GOT3 (cell line): ENCODE measurements at places on chromosomes 4 and X.

GRCh38 chr4:188439641-188440311 lies 300.5 kb downstream of the TRIML1 start:
- DNase-seq: no peak

DNA sequence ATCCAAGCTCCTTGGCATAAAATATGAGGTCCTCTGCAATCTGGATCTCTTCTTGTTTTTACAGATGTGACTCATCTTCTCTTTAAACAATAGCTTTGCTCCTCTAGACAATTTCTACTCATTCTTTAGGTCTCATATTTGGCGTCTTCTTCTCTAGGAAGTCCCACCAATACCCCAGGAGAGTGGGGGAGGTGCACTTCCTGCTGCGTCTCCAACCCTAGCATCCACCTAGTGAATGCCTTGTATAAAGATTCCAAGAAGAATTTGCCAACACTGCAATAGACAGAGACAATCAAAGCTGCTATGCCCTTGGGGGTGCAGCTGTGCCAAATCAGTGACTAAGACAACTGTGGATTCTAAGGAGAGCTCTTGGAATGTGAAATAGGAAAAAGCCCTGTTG lies 45.7 kb upstream of the SLC10A7 start:
- no peak for DNase-seq

DNA sequence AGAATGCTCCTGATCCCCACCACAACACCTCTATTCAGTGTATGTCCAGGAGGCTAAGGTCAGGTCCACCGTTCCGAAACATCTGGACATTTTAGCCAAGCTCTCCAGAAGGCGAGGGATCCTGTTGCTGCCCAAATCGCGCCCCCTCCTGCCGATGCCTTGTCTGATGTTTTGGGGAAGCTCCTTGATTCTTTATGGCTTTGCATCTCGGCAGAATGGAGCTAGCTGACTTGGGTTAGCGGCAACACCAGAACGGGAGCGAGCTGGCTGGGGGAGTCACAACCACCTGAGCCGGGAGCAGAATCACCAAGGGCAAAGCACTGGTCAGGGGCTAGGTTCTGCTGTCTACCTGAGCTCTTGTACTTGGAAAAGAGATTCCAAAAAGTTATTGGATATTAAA lies 6.6 kb upstream of the POU3F4 start:
- no peak for DNase-seq

- DNase-seq: no peak
Measured at GRCh38 chrX:117645639-117646038, 471.0 kb downstream of the KLHL13 start.

DNA sequence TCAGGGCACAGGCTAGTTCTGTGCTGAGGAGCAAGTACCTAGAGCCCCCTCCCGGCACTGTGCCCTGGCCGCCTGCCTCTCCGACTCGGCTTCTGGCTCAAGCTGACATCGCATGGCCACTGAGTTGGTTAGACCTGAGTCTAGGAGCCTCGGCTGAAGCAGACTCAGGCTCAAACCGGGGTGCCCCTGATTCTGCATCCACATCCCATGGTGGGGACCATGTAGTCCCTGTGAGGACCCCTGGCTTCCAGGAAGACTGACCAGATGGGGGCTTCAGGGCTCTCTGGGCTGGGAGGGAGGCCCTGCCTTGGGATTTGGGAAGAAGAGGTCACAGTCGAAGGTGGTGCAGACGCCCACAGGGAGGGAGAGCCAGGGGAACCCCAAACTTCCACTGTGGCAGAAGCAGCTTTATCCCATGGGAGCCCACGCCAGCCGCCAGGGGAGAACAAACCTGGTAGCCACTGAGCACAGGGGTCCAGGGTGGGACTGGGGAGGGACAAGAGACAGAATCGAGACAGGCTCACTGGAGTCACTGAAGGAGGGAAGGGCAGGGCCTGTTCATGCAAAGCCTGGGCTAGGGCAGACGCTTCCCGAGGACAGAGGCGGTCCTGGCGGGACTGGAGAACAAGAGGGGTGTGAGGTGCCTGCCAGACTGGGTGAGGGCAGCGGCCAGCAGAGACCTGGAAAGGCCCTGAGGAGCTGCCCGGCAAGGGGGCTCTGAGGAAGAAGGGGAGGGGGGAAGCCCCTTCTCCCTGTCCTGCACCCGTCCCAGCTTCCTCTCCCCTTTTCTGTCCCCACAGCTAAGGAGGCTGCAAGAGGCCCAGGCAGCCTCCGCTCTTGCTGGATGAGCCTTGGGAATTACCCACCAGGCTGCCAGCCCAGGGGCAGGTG lies 1.1 kb downstream of the PDE6B start:
- DNase-seq: no peak
